ENCODE measurements at places on chromosomes 2 and 18.

GRCh38 chr2:71892896-71893295, 254.8 kb downstream of the CYP26B1 start:
- DNase-seq, result no peak

DNA sequence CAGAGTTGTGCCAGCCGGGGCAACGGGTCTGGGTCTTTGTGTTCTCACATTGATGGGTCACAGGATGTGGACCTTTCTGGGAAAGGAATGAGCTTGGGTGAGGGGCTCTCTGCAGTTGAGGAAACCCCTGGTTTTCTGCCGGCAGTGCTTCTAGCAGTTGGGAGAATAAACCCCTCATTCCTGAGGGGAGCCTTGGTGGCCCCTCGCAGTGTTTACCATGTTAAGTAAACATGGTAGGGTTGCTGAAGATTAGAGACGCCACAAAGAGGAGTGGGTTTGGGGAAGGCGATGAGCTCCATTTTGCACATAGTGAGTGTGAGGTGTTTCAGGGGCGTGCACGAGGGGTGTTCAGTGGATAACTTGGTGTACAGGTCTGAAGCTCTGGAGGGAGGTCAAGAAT, 27.7 kb upstream of the PUM2 start:
- no peak for DNase-seq

DNA sequence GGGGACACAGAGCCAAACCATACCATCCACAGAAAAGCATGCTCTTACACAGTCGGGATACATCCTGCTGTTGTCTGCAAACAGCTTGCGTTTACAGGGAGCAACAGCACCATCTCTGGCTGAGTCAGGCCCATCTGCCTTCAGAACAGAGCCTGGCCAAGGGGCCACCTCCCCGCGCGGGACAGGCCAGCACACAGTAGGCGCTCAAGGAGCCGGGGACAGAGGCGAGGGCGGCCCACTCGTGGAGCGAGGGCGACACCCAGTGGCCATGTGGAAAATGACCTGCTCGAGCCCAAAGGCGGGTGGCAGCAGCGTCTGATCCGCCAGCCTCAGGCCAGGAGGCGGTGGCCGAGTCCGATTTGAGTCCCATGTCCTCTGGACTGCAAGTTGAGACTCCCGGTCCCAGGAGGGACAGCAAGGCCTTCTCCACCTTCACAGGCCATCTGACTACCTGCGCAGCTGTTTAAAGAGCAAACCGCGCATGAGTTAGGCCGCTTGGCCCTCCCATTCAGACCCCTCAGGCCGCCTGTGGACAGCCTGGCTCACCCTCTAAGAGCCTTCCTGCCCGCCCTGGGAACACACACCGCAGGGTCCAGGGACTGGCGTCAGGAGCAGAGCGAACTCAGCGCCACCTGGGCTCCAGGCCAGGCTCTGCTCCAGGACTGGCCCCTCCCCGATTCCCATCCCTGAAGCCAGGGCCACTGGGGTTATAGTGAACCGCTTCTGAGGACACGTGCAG, 38.3 kb downstream of the TTC32 start:
- peak; percentile 57 for DNase-seq

DNA sequence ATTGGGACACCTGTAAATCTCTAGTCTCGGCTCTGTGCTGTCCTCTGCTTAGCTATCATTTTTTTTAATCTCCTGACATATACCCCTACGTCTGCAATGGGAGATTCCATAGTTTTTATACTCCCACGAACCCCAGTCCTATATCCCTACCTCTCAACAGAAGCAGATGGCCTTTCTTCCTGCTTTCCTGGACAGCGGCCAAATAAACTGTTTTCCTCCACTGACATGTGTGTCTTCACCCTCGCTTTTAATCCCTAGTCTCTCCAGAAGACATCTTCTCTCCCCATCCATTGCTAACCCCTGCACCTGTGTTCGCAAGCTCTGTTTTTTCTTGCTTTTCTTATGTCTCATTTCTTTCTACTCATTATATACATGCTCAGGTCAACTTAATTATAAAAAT, 395.4 kb downstream of the EPHA4 start:
- DNase-seq, result no peak

GRCh38 chr2:147416099-147416498, 428.7 kb upstream of the ACVR2A start:
- no peak for DNase-seq

- no peak for DNase-seq
Measured at GRCh38 chr2:38171208-38171855, 95.4 kb upstream of the CYP1B1 start.

DNA sequence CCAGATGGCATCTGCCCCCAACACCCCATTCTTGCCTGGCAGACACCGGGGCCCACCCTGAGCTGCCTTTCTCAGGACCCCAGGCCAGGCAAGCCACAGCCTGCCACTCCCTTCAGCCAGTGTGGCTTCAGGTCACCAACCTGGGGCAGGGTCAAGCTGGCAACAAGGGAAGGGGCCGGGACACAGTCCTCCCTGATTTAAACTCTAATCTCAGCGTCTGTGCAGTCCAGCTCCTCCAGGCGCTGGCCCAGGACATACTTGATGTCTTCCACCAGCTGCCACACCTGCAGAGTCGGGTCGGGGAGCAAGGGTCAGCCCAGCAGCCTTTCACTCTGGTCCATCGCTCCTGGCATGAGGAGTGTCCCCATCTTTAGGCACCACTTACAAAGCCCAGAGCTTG, 29.0 kb upstream of the ALPP start:
- DNase-seq, result no peak

- DNase-seq, result no peak
Measured at GRCh38 chr18:46466234-46467160, 190.5 kb downstream of the LOXHD1 start.

DNA sequence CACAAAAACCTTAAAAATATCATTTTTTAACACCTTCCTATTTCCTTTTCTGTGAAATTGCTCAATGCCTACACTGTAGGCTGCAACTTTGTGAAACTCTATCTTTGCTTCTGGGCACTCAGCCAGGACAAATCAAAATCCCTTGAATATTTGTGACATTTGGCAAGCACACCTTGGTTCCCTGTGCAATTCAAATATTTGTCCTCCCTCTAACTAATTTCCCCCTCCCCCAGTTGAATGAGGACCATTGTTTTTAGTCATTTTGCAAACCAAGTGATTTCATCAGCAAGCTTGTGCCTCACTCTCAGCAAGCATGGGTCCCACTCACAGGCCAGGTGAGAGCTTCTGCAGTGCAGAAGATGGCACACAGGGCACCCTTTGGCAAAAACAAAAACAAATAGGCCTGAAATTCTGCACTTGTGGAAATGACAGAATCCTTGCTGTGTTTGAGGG, 541.5 kb downstream of the CNTNAP5 start:
- DNase-seq, result no peak

DNA sequence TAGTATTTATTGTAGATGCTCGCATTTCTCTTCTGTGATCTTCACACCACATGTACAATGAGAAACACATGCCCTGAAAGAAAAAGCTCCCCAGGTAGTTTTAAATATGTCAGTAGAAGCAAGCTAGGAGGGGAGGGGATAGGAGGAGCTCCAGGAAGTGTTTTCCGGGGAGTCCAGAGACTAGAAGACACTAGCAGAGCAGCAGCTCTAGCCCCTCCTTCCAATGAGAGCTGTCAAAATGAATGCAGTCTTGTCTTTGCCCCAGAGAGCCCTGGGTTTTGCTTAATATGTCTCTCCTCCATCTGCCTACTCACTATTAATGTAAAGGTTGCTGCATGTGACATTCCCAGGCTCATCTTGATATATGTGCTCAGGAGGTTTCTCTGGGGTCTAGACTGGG, 462.6 kb upstream of the SOX11 start:
- DNase-seq, result no peak

- no peak for DNase-seq
Measured at GRCh38 chr18:27994571-27994970, 182.4 kb downstream of the CDH2 start.

DNA sequence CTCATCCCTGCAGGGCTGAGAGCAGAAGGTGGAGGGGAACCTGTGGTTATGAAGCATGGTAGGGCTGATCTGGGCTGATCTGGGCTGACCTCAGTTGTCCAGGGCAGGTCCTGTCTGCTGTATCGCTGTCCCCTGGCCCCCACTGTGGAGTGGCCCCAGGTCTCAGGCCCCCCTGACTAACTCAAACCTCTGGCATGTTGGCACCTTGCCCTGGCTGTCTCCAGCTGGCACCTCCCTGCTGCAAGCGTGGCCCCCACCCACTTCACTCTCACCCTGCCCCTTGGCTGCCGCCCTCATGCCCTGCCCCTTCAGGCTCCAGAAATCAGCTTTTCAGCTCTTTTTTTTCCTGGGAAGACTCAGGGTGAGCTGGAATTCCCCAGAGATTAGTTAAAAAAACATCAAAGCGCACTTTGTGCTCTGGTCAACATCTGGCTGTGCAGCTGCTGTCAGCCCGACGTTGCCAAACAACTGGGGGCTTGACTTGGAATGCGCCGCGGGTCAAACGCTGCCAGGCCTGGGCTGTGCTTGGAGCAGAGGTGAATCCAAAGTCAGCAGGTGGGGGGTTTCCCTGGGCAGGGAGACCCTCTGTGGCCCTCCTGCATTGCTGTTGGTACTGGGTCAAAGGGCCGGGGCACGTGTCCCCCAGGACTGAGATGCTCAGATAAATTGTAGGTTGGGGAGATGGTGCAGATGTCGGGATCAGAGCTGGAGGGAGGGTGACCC, 173.8 kb upstream of the HDAC4 start:
- no peak for DNase-seq

DNA sequence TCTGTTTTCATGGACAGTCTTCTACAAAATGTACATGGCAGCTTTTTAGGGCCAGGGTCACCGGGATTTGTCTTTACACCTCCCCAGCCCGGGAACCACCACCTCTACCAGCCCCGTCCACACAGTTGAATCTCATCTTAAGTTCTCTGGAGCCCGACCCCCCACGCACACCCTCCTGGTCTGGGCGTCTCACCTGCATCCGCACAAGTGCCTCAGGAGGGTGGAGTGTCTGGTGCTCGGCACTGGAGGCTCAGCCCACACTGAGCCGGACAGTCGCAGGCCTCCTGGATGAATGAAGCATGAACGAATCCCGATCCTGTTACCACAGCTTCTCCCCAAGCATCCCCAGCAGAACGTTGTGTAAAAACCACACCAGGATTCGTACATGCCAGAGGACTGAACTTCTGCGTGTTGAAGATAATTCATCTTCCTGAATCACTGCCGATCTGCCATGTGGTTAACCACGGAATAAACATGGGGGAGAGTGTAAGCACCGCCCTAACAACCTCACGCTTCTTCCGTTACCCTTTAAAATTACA, 162.0 kb downstream of the RTP5 start:
- DNase-seq, result peak; percentile 75

DNA sequence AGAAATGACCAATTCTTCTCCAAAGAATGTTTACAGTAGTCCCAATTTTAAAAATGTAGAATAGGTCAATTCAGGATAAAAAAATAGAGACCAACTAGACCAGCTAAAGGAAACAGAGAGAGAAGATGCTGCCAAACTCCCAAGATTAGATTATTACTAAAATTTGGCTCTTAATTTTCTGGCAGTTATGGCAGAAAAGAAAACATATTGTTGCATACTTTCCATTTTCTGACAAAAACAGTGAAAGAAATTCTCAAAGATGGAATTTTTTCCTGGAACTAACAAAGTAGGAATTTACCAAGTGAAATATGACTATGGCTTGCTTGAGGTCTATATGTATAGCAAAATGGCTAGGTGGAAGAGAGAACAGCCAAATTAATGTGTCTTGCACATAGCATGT, 138.3 kb upstream of the STK17B start:
- no peak for DNase-seq

GRCh38 chr2:127308586-127309138, 14.7 kb upstream of the ERCC3 start:
- DNase-seq, result no peak

DNA sequence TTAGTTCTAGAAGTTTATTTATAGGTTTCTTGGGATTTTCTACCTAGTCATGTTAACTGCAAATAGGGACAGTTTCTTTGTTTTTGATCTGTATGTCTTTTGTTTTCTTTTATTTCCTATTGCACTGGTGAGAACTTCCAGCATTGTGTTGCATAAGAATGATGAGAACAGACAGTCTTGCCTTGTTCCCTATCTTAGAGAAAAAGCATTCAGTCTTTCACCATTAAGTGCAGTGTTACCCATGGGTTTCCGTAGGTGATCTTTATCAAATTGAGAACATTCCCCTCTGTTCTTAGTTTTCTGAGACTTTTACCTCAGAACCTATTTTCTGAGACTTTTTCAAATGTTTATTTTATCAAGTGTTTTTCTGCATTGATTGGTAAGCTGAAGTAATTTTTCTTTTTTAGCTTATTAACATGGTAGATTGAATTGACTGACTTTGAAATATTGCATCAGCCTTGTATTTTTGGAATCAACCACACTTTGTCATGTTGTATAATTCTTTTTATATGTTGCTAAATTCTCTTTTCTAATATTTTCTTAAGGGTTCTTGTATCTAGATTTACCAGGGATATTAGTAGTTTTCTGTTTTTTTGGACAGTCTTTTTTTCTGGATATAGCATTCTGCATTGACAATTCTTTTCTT, 17.2 kb downstream of the MFSD6 start:
- DNase-seq, result no peak

DNA sequence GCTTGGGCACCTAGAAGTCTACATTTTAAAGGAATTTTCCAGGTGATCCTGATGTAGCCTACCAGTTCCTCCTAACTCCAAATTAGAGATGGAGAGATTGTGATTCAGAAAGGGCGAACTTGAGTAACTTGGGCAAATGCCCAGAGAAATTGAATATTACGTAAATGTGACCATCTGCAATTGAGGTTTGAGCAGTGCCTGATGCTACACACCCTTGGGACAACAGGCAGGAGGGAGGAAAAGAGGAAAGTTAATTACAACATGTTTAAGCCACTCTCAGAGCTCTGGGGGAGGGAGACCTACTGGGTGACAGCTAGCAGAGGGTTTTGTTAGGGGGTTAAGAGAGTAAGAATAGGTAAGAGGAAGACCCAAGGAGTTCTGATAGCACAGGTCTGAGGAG, 208.9 kb downstream of the LPIN1 start:
- DNase-seq, result peak; percentile 90

DNA sequence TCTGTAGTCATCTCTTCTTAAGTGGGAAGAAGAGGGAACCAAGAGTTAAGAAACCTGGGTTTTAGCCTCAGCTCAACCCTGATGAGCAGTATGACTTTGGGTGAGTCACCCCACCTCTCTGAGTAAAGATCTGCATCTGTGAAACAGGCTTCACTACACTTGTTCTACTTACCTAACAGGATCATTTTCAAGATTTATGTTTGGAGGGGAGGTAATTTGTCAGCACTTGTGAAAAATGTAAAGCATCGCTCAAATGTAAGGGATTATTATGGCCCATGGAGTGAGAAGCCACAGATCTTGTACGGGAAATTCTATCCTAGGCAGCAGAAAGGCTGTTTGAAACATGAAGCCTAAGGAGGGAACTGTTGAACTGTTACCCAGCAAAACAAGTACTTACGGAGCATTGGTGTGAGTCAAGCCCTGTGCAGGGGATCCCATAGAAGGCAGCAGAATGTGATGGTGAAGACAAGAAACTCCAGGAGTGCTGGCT, 160.6 kb downstream of the PRKCE start:
- DNase-seq, result peak; percentile 31

DNA sequence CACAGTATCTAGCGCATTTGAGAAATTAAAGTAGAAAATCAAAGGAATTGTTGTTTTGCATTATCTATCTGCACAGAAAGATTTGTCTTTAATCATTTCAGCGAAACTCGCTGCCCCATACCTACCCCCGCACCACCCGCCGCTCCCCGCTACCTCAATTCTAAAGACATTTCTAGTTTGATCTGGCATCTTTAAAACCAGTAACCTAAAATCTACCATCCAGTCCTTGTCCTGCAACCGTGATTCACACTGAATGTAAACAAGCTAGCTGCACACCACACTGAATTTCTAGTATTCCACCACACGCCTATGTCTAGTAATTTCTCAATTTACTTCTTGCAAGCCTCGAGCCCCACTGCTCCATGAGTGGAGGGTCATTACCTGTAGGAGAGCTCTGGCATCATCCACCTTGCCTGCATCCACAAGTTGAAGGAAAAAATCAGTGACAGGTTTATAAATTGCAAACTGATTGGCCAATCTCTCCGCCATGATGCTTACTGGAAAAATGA, 60.1 kb downstream of the ABCG8 start:
- DNase-seq, result no peak

Measured in NB4 (cell line).